Eye (tissue), 1 donor: ENCODE measurements at places on chromosomes 3 and 15.

DNA sequence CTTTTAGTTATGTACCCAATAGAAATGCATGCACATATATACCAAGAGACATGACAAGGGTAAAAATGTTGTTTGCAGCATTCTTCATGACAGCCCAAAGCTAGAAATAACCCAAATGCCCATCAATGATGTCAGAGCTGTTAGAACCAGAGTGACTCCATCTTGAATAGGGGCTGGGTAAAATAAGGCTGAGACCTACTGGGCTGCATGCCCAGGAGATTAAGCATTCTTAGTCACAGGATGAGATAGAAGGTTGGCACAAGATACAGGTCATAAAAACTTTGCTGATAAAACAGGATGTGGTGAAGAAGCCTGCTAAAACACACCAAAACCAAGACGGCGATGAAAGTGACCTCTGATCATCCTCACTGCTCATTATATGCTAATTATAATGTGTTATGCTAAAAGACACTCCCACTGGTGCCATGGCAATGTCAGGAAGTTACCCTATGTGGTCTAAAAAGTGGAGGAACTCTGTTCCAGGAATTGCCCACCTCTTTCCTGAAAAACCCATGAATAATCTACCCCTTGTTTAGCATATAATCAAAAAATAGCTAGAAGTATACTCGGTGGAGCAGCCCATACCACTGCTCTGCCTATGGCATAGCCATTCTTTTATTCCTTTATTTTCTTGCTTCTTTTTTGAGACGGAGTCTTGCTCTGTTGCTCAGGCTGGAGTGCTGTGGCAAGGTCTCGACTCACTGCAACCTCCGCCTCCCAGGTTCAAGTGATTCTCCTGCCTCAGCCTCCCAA lies 32.9 kb downstream of the ZBTB11 start:
- DNase-seq, result no peak

- DNase-seq, result peak; percentile 71
Measured at GRCh38 chr3:36380221-36381031, at the start of gene STAC. TSS of gene STAC (plus strand) at chr3:36380504. CDS start at chr3:36380644, 140 bp downstream.

- no peak for DNase-seq
Measured at GRCh38 chr3:41915353-41915752, 46.5 kb downstream of the ULK4 start.

GRCh38 chr3:119586733-119587172 lies 7.5 kb downstream of the ADPRH start:
- DNase-seq, result no peak

- DNase-seq, result no peak
Measured at GRCh38 chr3:139313921-139314320, 29.9 kb upstream of the MRPS22 start.

DNA sequence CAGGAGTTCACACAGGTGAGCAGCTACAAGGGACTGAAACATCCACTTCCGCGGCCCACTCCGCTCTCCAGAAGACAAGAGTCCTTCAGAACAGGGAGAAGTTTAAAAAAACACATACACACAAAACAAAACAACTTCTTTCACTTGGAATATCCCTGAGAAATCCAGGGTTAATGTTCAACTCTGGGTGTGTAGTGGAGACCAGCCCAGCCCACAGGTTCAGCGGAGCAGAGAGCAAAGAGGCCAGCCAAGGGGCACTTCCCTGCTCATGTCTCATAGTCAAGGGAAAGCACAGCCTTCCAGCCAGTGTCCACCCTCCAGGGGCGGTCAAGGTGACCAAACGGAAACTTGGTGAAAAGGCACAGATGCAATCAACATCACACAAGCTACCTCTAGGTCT lies 41.6 kb downstream of the WNT5A start:
- DNase-seq, result no peak

GRCh38 chr15:92885224-92886041 lies 14.7 kb upstream of the CHD2 start:
- no peak for DNase-seq

DNA sequence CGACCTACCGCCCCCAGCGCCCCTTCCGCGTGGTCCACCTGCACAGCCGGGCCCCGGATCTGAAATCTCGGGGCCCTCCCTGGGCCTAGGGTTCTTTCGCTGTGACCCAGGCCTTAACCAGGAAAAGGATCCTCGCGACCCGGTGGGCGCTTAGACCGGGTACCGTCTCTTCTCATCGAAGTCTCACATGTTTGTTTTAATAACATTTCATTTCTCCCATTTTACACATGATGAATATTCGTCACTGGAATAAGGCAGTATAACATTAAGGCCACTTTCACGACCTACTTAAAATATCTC lies 277 bp upstream of the DALRD3 start:
- no peak for DNase-seq

- DNase-seq, result no peak
Measured at GRCh38 chr3:116524453-116525210, 79.3 kb upstream of the LSAMP start.

DNA sequence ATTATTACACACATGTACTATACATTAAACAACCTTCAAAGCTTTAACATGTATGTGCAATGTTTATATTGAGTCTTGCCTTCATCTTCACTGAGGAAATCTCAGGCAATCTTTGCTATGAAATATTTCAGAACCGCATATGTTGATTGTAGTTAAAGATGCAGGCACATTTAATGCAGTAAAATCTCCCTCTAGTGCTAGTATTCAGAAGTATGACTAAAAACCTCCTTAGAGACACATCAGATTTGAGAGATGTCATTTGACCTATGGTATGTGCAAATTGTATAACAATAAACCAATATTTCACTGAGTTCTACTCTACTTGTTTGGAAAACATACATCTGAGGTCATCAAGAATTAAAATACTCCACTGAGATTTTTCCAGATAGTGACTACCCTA lies 123.8 kb upstream of the C15orf61 start:
- DNase-seq, result no peak
